Epithelial cell of esophagus (primary cell): ENCODE measurements at places on chromosomes 4 and X.

GRCh38 chr4:26299254-26299882 lies 21.4 kb upstream of the RBPJ start:
- DNase-seq, result no peak

- DNase-seq, result no peak
These were observed 276.0 kb downstream of the KLHL13 start for GRCh38 chrX:117840645-117841044.

DNA sequence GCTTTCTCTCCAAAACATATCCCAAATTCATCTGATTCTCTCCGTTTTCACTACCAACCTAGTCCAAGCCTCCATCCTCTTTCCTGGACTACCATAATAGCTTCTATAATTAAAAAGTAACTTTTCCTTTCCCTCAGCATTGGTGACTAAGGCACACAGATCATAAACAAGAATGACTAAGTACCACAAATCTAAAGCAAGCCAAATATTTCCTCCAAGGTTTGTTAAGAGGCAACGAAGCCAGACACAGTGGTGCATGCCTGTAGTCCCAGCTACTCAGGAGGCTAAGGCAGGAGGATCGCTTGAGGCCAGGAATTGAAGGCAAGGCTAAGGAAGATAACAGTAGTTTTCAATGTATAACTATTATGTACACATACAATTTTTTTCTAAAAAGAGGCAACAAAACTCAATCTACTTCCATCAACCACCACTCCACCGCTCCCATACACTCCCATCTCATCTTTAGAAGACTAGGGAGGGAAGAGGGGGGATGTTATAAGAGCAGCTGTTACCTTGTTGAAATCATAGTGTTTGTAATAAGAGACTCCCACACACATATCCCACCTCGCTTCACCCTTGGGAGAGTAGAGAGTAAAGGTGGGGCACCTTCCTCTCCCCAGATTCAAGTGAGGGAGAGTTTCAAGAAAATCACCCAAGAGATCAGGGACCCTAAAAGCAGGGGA lies 4.2 kb upstream of the JCHAIN start:
- peak; percentile 33 for DNase-seq

DNA sequence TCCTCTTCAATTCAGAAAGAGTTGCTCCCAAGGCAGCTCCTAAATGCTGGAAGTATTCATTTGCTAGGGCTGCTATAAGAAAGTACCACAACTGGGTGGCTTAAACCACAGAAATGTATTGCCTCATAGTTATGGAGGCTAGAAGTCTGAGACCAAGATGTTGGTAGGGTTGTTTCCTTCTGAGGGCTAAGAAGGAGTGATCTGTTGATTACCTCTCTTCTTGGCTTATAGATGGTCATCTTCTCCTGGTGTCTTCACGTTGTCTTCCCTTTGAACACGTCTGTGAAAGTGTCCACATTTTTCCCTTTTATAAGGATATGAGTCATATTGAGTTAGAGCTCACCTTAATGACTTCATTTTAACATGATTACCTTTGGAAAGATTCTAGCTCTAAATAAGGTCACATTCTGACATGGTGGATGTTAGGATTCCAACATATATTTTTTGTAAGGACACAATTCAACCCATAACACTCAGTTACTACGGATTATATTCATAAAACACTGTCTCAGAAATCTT lies 266.3 kb downstream of the SPATA18 start:
- DNase-seq, result peak; percentile 61
